Inflammatory macrophage treated with lipopolysaccharide for 1 hour (primary cell): ENCODE measurements at places on chromosomes 11 and 22.
A peak's percentile ranks its signal among the peaks of the same experiment; 100 is the strongest.

DNA sequence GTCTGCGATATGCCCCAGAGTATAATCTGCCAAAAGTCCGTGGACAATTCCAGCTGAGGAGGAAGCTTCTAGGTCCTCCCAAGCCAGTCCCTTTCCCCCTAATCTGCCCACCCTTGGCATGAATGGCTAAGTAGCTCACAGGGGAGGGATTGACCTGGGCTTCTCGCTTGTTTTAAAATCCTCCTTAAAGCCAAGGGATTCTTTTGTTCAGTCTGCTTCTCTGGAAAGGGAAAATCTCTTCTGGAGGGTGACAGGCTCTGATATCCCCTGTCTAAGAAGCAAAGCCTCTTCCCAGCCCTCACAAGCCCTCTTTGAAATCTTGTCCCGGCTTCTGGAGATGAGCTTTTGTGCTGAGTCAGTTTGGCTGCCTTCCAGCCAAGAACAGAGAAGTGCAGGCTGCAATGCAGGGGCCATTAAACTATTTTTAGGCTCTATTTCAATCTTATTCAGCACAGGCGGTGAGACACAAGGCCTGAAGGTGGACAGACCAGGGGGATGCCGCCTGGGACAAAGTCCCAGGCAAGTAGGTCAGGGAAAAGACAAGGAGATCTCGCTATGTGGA lies 23.9 kb downstream of the NEFH start:
- DNase-seq, result no peak

GRCh38 chr11:58579192-58580129 lies 598 bp downstream of the ZFP91 start:
- peak; percentile 85 for DNase-seq

DNA sequence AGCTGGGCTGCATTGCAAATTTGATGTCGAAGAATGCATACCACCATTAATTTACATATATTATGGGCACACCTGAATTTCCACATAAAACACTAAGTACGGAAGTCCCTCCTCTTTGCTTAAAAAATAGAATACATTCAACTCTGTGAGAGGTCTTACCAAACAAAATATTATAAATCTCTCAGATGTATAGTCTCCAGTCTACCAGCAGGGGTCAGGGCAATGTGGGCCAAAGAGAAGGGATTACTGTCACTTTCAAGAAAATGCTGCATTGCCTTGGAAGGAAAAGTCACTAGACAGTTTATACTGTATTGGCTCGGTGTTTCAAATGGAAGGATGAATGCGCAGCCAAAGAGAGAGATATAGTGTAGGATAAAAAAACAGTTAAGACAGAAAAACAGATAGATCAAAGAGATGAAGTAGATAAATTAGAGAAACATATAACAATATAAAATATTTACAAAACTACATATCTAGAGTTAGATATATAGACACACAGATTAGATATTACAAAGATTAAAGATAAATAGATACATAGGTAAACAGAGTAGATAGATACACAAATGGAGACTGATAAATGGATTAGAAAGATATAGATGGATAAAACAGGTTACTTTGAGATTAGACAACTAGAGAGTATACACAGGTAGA lies 20.9 kb downstream of the SERGEF start:
- peak; percentile 33 for DNase-seq

DNA sequence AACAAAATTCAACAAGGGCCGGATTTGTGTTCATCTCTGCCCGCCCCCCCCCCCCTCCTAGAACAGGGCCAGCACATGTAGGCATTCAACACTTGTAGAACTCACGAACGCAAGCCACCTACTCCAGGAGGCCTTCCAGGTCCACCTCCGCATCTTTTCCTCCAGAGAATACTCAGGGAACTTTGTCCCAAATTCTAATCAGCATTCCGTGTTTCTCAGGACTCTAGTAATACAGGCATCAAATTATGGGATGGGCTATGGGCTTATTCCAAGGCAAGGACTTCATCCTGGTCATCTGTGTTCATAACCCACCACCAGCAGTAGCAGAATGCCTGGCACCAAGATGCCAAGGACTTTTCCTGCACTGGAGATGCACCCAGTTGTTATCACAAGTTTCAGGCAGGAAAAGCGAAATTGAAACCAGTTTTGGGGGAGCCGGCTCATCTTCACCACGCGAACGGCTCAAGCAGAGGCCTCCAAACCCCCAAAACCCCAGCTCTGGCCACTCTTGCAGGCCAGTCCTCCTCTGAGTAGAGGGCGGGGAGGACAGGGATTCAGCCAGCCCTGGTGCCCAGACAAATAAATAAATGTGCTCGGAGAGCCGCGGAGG lies 462 bp downstream of the UBE2L6 start:
- DNase-seq, result peak; percentile 40

GRCh38 chr22:36417281-36417686 lies 29.5 kb upstream of the MYH9 start:
- no peak for DNase-seq

DNA sequence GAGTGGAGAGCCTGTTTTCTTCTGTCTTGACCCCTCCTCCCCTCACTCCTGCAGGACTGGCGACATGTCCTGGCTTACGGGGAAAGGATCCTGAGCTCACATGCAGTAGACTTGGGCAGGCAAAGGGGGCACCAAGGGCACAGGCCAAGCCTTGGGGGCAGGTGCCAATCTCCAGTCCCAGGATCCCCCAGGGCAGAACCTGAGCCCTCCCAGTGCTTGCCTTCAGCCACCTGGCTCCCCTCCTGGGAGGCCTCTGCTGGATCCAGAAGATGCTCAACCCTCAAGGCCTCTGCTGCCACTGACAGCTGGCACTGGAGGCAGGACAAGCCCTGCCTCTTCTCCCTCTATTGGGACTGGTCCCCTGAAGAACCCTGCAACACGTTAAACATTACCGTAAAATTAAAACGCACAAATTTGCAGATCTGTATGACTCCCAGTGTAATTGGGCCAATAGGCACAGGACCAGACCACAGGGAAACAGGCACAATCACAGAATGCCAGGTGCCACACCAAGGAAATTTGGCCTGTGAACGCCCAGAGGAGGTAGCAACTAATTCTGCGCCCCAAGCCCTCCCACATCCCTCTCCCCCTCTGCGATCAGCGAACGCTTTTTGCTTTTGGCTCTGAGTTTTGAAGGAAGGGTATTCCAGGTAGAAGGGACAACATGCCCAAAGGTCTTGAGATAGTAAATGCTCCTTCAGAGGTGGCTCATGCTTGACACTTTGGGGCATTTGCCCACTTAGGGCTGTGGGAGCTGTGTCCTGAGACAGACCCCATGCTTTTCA lies 967 bp upstream of the LZTR1 start:
- DNase-seq, result no peak

DNA sequence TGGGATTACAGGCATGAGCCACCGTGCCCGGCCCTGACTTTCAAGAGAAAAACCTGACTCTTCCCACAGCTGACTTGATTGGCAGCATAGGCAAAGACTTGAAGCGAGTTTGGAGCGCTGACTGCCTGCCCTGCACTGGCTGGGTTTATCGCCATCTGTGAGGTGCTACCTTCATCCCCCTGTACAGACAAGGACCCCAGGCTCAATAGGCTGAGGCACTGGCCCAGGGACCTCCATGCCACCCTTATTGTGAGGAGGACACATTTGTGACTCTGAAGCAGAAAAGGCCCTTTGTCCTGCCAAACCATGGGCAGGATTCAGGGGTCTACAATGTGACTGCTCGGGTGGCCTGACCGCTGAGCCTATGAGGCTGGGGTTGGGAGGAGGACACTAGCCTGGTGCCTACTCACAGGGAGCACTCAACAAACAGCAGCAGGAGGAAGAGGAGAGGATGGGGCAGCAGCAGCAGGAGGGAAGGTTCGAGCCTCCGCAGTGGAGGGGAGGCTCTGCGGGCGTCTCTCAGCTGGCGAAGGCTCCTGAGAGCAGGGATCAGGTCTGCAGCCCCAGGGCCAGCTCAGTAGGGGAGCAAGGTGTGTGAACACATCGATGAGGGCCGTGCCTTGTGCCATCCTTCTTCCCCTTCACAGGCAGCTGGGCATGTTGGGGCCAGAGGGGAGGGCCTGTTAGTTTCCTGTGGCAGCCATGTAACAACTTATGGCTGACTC lies 72.9 kb upstream of the WNT7B start:
- no peak for DNase-seq
